ENCODE measurements at places on chromosomes 1 and 21.

GRCh38 chr1:232084584-232085223 lies 458.1 kb downstream of the DISC1 start:
- DNase-seq: no peak

DNA sequence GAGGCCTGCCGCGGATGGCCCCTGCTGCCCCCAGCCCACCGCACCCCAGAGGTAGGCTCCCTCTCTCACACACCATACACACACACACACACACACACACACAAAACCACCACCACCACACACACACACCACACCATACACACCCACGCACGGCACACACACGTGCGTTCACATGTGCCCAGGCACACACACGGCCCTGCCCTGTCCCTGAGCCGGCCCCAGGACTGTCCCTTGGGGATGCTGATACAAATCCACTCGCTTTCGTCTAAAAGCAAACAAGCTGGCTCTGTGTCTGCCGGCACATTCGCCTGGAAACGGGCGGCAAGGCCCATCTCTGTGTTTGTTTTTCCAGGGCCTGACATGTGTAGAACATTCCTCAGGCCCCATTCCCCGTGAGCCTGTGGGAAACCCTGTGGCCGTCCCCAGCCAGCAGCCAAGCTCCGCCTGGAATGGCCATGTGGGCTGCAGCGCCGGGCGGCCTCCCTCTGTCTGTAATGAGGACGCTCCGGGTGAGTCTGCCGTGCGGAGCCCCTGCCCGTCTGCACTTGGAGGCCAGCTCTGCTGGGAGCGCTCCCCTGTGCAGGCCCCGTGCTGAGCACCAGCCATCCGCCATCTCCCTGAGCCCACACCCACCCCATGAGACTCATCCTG lies 67.4 kb downstream of the DMRTB1 start:
- no peak for DNase-seq

- no peak for DNase-seq
Measured at GRCh38 chr1:203584035-203584434, 42.6 kb upstream of the ATP2B4 start.

DNA sequence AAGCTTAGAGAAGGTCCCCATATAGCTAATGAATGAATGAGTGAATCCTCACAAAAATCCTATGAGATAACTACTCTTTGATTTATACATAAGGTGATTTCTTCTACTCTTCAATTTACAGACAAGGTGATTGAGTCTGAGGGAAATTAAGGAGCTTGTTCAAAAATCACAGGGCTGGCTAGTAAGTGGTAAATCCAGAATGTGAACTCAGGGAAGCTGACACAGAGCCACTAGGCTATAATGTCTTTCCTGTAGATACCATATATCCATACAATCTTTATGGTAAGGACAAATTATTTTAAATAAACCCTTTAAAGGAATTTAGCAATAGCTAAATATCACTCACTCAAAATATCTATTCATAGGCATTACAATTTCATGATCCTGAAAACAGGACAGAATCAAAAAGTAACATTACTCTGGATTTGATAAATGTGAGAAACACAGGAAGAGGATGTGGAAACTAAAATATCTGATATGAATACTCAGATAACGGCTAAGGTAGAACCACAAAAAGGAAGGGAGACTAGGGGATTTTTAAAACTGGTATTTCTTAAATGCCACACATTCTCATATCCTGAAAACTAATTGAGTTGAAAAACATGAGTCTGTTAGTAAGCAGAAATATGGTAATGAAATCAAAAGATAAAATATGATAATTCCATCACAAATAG lies 108.2 kb downstream of the NBPF12 start:
- DNase-seq: no peak

GRCh38 chr1:39275836-39276507 lies 71.5 kb downstream of the MACF1 start:
- no peak for DNase-seq

Measured in activated CD4-positive, CD25-positive, alpha-beta regulatory T cell treated with anti-CD3 and anti-CD28 coated beads, Interleukin-2, amount 50 U/mL, for 72 hours (primary cell).